ENCODE measurements at places on chromosomes 12 and 14.

- DNase-seq: no peak
Measured at GRCh38 chr12:10052193-10052913, 21.9 kb downstream of the CLEC9A start.

DNA sequence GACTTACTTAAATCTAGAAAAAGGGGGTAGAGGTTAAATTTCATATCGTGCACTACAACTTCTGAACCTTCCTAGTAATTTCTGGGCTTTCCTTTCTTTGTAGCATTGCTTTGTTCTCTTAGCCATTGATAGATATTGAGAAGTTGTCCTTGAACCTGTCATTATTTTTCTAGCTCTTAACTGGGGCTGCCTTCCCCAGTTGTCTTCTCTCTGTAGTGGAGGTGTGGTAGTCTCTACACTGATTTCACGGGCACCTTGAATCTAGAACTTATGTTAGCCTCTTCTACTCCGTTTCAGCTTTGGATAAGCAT is 504.0 kb downstream of the PCNX1 start:
- DNase-seq: no peak

GRCh38 chr12:131115766-131116467 is 162.2 kb downstream of the ADGRD1 start:
- no peak for DNase-seq

DNA sequence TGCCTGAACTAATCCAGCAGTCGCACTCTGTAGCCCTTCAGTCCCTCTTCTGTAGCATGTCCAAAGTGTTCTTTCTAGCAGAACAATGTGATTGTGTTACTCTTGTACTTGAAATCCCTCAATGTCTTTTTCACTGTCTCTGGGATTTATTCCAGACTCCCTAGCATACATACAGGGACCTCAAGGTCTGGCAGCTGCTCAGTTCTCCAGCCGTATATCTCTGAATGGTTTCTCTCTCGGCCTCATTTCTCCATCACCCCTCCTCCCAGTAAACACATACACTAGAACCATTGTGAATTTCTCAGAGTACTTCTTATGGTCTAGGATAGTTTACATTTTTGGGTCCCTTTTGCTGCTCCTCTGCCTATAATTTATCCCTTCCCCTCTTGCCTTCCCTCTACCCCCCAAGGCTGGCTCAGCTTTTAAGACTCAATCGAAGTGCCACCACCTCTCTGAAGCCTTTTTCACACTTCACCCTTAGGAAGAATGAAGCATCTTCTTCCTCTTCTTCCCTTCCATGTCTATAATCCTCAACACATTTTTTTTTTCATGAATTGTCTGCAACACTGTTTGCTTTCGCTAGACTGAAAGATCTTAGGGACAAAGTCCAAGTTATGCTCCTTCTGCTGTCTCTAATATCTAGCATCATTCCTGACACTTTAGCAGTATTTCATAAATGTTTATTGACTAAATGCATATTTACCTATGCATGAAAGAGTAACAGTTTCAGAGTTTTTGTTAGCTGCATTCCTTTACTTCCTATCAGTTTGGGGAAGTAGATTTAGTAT is 446.1 kb downstream of the ZFP36L1 start:
- no peak for DNase-seq

- DNase-seq: no peak
Measured at GRCh38 chr12:42933461-42934081, 344.0 kb upstream of the PRICKLE1 start.

DNA sequence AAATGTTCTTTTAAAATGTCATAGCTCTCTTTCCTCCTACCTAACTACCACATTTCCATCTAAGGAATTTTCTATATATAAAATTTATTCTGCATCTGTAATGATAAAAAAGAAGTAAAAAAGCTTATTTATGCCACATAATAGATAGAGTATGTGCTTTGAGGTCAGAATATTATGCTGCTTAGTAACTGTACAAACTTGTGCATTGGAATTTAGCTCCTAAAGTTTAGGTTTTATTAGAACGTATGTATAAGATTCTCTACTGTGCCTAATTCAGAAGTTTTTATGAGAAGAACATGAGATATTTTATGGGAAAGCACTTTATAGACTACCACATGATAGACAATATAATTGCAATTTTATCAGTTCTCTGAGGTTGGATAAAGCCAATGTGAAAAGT is 384.6 kb downstream of the SLC16A7 start:
- DNase-seq: no peak

DNA sequence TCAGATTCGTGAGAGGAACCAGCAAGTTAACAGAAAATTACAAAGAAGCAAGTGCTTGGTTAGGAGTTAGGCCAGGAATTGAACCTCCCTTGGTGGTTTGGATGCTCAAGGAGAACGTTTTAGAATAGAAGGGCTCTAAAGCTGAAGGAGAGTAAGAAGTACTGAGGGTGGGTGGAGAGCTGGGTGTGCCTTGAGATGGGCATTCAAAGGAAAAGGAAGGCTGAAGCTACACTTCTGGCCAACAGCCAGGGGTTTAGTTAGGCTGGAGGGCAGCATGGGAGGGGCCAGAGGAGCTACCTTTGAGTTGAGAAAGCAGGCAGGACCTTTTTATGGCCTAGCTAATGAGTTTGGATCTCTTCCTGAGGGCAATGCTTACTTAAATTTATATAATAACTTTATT is 421.2 kb downstream of the CCDC91 start:
- no peak for DNase-seq

Measured in cortex of kidney (tissue), 1 donor.